ENCODE measurements at places on chromosomes 2 and 18. TPM values are rescaled to one million over a fixed set of nuclear protein-coding genes. Genes with fewer than 3 reads are reported as not detected.

The CCDC68 gene
- total RNA-seq: not detected

The ZSCAN30 gene
- 18.3 TPM for total RNA-seq

The NAT8 gene
- total RNA-seq: not detected

The SCN7A gene
- not detected for total RNA-seq

The ERICH2 gene
- total RNA-seq: not detected

The GYPC gene
- total RNA-seq: 163 TPM

The GCG gene
- total RNA-seq: not detected

DNA sequence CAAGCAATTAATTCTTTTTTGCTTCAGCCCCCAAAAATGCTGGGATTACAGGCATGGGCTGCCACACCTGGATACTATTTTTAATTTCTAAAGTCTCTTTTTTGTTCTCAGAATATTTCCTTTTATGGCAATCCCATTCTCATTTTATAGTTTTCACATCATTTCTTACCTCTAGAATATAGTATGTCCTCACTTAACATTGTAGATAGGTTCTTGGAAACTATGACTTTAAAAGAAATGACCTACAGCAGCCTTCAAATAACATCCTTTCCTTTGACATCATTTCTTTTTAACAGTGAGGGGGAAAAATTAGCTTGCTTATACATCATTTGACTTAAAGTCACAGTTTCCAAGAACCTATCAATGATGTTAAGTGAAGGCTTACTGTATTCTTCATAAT is 31.6 kb downstream of the RBBP8 start:
- H3K36me3 ChIP-seq: peaks cover 30% of the 10 kb centered on the region
- H3K27me3 ChIP-seq: no peaks in the 10 kb centered on the region
- H3K4me1 ChIP-seq: peaks cover 1% of the 10 kb centered on the region

DNA sequence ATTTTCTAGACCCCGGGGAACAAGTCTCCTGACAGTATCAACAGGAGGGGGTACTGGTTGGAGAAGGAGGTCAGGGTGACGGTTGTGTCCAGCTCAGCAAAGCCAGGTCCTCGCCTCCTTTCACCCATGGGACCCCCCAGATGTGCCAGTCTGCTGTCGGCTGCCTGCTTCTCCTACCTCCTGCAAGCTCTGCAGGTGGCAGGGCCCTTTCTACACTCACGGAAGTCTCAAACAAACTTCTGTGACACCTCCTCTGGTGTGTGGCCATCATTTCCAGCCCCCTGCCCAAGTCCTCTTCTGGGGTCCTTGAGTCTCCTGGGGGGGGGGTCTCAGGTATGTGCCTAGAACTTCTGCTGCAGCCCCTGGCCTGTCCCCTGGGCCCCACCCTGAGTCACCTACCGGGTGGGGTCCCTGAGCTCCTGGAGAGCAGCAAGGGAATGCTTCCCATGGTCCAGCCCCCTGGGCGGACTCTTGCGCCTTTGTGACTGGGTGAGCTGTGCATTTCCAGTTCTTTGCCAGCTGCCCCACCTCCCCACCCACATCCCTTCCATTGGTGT is 12.8 kb downstream of the SH3RF3 start:
- H3K4me1 ChIP-seq: peaks cover 30% of the 10 kb centered on the region
- H3K36me3 ChIP-seq: no peaks in the 10 kb centered on the region
- H3K27me3 ChIP-seq: no peaks in the 10 kb centered on the region
- no peak overlapping the region for H3K27ac ChIP-seq
- no peak for DNase-seq

GRCh38 chr2:67579216-67579615 is 182.1 kb downstream of the ETAA1 start:
- no peaks in the 10 kb centered on the region for H3K27me3 ChIP-seq
- no peaks in the 10 kb centered on the region for H3K36me3 ChIP-seq
- no peak for DNase-seq
- H3K4me1 ChIP-seq: no peaks in the 10 kb centered on the region

GRCh38 chr2:65477590-65477989 is 45.2 kb upstream of the SPRED2 start:
- H3K4me1 ChIP-seq: no peaks in the 10 kb centered on the region
- H3K27me3 ChIP-seq: peaks cover 4% of the 10 kb centered on the region
- no peak overlapping the region for H3K27ac ChIP-seq
- DNase-seq: no peak
- H3K36me3 ChIP-seq: no peaks in the 10 kb centered on the region

GRCh38 chr2:238225911-238226697 is 13.7 kb downstream of the HES6 start:
- no peaks in the 10 kb centered on the region for H3K36me3 ChIP-seq
- DNase-seq: no peak
- H3K4me3 ChIP-seq: no peak overlapping the region
- H3K27me3 ChIP-seq: peaks cover 10% of the 10 kb centered on the region
- H3K27ac ChIP-seq: no peak overlapping the region

DNA sequence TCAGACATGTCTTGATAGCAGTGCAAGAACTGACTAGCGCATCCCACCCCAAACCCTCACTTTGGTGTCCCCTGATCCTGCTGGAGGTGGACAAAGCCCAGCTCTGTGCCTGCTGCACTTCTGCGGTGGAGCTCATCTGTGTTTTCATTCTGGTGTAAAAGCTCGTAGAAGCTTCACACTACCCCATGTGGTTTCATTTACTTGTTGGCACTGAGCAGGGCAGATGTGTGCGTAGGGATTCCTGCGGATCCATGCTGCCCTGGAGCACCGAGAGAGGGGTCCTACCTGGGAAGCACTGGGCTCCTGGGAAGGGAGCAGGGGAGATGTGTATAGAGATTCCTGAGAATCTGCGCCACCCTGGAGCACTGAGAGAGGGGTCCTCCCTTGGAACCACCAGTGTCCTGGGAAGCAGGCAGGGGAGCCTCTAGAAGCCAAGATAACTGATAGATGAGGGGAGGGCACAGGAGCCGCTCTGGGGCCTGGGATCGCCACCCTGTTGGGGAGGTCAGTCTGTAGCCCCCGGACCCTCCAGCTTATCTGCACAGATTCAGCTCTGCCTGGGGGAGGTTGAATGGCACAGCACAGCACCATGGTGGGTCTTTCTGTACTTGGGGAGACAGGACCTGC is 106.9 kb upstream of the OTOS start:
- H3K4me1 ChIP-seq: no peaks in the 10 kb centered on the region
- H3K27ac ChIP-seq: no peak overlapping the region
- peaks cover 2% of the 10 kb centered on the region for H3K27me3 ChIP-seq
- no peaks in the 10 kb centered on the region for H3K36me3 ChIP-seq

DNA sequence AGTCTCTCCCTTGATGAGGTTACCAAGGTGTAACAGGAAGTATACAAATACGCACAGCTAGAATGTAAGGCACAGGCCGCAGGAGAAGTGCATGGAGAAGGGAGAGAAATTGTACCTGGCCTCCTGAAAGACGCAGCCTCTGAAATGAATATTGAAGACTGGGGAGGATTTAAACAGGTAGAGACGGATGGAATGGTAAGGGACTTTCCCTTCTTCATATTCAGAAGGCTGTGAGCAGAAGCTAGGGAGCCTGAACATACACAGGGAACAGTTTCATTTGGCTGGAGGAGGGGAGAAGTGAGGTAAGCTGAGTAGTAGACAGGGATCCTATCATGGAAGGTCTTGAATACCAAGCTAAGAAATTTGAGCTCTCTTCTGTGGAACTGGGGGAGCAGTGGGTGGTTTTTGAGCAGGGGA is 112.7 kb downstream of the ANKRD44 start:
- peak overlapping the region; percentile 93 for H3K27ac ChIP-seq
- DNase-seq: no peak
- H3K27me3 ChIP-seq: no peaks in the 10 kb centered on the region
- peaks cover 85% of the 10 kb centered on the region for H3K4me1 ChIP-seq
- peak overlapping the region; percentile 81 for H3K4me3 ChIP-seq
- peaks cover 60% of the 10 kb centered on the region for H3K36me3 ChIP-seq

DNA sequence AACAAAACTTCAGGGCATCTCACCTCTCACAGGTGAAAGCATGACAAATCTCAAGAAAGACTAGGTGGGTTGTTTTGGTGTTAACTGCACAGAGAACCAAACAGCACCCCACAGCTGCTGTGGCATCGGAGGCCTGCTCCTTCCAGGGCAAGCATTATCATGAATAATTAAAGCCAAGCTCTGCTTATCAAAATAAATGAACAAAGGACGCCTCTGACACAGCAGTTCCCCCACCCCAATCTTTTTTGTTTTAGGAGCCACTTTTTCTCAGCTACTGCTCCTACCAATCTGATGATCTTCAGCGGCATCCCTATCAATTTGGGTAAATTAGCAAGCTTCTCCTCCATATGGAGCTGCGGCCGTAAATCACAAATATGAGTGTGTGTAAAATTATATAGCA is 58.6 kb downstream of the KLF7 start:
- H3K27ac ChIP-seq: no peak overlapping the region
- H3K27me3 ChIP-seq: no peaks in the 10 kb centered on the region

DNA sequence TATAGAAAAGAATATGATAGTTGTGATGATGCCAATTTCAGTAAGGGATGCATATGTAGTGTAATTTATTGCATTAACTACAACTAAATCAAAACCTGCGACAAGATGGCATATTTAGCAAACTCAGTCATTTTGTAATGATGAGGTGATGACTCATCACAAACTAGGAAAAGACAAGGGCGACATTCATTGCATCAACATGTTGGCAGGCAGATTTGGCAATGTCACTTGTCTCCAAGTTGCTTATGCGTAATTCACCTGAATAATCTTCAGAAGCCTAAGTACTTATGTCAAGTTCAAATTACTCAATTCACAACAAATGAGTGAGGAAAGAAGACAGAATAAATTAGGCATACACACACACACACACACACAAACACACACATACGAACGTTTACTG is 273.2 kb upstream of the RGPD4 start:
- H3K36me3 ChIP-seq: no peaks in the 10 kb centered on the region
- no peaks in the 10 kb centered on the region for H3K27me3 ChIP-seq
- H3K4me3 ChIP-seq: no peak overlapping the region

DNA sequence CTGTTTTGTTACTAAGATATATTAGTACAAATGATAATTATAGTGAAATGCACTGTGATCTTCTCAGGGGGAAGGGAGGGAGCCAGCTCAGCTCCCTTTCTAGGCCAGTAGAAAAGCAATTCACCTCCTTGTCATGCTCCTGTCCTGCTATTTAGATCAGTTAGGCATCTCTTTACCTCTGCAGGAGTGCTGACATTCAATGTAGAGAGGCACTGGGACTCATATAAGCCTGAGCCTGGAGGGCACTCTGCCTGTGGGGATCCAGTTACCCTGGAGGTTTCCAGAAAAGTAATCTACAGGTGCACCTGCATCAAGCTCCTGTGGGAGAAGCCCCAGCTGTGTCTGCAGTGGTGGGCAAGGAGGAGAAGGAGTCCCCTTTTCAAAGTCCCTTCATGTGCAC is 277.0 kb downstream of the CPS1 start:
- H3K27ac ChIP-seq: no peak overlapping the region
- no peak overlapping the region for H3K4me3 ChIP-seq
- H3K36me3 ChIP-seq: no peaks in the 10 kb centered on the region
- no peaks in the 10 kb centered on the region for H3K27me3 ChIP-seq
- no peaks in the 10 kb centered on the region for H3K4me1 ChIP-seq

- no peaks in the 10 kb centered on the region for H3K4me1 ChIP-seq
- H3K36me3 ChIP-seq: no peaks in the 10 kb centered on the region
- DNase-seq: no peak
- H3K4me3 ChIP-seq: no peak overlapping the region
Measured at GRCh38 chr2:239903803-239904202, 121.3 kb downstream of the NDUFA10 start.

DNA sequence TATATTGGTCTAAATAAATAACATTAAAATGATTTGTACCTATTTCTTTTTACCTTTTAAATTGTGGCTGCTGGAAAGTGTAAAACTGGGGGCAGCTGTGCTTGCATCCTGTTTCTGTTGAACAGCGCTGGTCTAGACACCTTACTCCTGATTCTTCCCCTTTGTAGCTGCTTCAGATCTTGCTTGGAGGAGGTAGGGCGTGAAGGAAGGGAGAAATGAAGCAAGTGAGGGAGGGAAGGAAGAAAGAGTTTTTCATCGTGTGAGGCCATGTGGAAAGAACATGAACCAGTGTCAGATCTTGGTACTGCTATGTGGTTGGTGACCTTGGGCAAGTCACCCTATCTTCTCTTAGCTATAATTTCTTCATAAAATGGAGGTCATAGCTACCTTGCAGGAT is 89.0 kb upstream of the SEC11C start:
- peaks cover 16% of the 10 kb centered on the region for H3K27me3 ChIP-seq
- H3K4me1 ChIP-seq: no peaks in the 10 kb centered on the region
- no peaks in the 10 kb centered on the region for H3K36me3 ChIP-seq
- no peak overlapping the region for H3K27ac ChIP-seq
- no peak for DNase-seq
- no peak overlapping the region for H3K4me3 ChIP-seq

DNA sequence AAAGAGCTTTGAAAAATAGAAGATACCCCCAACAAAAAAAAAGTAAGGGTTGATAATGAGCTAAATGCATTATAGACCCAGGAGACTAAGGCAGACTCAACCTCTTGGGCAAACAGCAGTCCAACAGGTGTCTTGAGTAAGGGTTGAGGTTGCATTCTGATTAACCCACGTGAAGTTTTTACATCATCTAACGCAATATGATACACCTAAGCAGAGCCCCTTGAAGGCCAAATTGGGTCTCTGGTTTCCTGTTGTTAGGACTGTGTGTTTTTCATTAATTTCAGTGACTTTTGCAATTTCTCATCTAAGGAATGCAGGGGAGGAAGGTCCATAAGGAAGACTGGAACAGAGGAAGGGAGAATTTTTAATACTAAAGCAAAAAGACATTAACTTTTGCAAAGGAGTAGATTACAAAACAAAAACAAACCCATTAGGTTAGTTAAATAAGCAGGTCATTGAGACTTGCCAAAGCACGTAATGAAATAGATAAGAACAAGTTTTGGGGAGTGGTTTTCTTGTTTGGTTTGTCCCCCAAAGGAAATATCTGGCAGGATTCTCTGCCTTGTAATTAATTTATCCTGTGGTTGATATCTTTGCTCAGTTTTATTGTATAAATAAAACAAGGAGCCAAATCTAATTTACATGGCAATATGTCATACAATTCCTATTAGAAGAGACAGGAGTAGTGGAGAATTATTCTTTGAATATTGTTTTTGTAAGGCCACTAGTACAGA is 244.3 kb downstream of the ETAA1 start:
- DNase-seq: no peak
- H3K27me3 ChIP-seq: no peaks in the 10 kb centered on the region
- no peaks in the 10 kb centered on the region for H3K36me3 ChIP-seq

GRCh38 chr2:98382086-98382485 is 35.8 kb downstream of the CNGA3 start:
- H3K4me1 ChIP-seq: peaks cover 3% of the 10 kb centered on the region
- H3K36me3 ChIP-seq: no peaks in the 10 kb centered on the region
- peaks cover 14% of the 10 kb centered on the region for H3K27me3 ChIP-seq
- no peak overlapping the region for H3K27ac ChIP-seq

- peak overlapping the region; percentile 64 for H3K27ac ChIP-seq
- no peaks in the 10 kb centered on the region for H3K27me3 ChIP-seq
- DNase-seq: no peak
- peaks cover 52% of the 10 kb centered on the region for H3K4me1 ChIP-seq
- peaks cover 24% of the 10 kb centered on the region for H3K36me3 ChIP-seq
Measured at GRCh38 chr2:64700133-64700809, 46.6 kb upstream of the SERTAD2 start.

All from activated CD8-positive, alpha-beta T cell treated with anti-CD3 and anti-CD28 coated beads, Interleukin-2, amount 10 ng/mL, durations not matched to agents 7 days and 5 days (primary cell).